Smooth muscle cell of the pulmonary artery (primary cell): ENCODE measurements at places on chromosomes 1 and 21. TPM values are rescaled to one million over a fixed set of nuclear protein-coding genes. Genes with fewer than 3 reads are reported as not detected.

Gene PGLYRP3
- total RNA-seq: not detected in 2 replicates

Gene LIN9
- 1.9 and 2.6 TPM in 2 replicates for total RNA-seq

Gene CACYBP
- 181 and 205 TPM in 2 replicates for total RNA-seq

Gene DHRS3
- 9.6 and 35.3 TPM in 2 replicates for total RNA-seq
